Tibial artery (tissue), 4 donors: ENCODE measurements at places on chromosomes 6 and 20.
A peak's percentile ranks its signal among the peaks of the same experiment; 100 is the strongest.

DNA sequence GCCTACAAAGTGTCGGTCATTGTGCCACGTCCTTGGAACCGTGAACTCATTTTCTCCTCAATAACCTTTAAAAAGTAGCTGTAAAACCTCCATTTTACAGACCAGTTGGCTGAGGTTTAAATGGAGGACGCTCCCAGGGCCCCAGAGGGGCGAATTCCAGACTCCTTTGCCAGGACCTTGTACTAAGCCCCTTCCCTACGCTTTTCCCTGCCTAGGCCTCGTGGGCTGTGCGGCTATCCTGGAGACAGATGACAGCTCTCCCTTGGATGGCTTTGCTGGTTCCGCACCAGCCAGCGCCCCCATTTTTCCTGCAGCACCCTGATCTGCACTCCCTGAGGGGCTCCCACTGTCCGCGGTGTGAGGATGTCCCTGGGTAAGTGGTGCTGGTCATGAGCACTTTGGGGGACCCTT lies 12.1 kb upstream of the SNHG17 start:
- DNase-seq: no peak
- H3K27ac ChIP-seq: peak overlapping the region; percentile 86
- H3K36me3 ChIP-seq: no peaks in the 10 kb centered on the region
- peaks cover 8% of the 10 kb centered on the region for H3K4me1 ChIP-seq
- peak overlapping the region; percentile 87 for H3K4me3 ChIP-seq
- no peaks in the 10 kb centered on the region for H3K27me3 ChIP-seq

DNA sequence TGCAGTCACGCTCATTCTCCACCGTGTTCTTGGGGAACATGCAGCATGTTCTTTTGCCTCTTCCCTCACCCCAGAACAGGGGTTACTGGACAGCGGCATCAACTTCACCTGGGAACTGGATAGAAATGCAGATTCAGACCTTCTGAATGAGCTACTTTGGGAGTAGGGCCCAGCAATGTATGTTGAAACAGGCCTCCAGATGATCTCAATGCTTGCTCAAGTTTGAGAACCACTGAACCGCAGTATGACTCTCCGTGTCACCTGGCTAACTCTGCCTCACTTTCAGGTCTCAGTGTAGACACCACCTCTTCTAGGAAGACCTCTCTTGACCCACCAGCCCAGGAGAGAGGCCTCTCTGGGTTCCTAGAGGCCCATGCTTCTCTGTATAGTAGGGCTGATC lies 4.9 kb downstream of the TRIB3 start:
- H3K4me1 ChIP-seq: no peaks in the 10 kb centered on the region
- H3K36me3 ChIP-seq: no peaks in the 10 kb centered on the region
- no peaks in the 10 kb centered on the region for H3K27me3 ChIP-seq
- H3K27ac ChIP-seq: no peak overlapping the region

DNA sequence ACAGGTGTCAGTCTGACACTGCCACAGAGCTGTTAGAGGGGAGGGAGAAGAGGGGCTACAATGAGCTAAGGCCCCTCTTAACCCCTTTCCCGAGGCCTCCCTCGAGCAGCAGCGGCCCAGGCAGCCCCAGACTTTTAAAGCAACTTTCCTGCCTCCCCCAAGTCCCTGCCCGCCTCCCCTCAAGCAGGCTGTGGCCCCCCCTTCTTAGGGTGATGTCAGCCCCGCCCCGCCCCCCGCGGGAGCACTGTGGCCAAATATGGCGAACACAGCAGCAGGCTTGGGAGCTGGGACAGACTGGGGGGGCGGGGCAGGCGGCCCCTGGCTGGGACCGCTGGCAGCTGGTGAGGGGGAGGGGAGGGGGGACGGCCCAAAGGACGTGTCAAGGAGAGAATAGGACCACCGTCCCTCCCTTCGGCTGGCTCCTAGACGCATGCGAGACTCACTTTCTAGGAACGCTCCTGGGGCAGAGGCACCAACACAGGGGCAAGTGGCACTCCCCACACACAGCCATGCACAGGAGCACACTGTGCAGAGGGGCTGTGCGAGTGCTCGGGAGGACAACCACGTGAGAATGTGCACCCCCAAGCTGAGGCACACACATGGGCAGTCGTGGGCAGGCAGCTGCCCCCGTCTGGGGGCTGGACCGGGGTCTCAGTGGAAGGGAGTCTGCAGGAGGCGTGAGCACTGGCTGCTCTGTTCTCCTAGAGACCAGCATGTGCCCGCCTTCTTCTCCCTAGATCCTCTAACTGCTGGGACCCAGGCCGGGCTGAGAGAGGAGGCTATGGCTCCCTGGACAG lies 6.7 kb downstream of the TEAD3 start:
- H3K27me3 ChIP-seq: no peaks in the 10 kb centered on the region
- H3K27ac ChIP-seq: peak overlapping the region; percentile 92
- DNase-seq: peak; percentile 97
- H3K4me1 ChIP-seq: peaks cover 94% of the 10 kb centered on the region
- H3K4me3 ChIP-seq: peak overlapping the region; percentile 32

DNA sequence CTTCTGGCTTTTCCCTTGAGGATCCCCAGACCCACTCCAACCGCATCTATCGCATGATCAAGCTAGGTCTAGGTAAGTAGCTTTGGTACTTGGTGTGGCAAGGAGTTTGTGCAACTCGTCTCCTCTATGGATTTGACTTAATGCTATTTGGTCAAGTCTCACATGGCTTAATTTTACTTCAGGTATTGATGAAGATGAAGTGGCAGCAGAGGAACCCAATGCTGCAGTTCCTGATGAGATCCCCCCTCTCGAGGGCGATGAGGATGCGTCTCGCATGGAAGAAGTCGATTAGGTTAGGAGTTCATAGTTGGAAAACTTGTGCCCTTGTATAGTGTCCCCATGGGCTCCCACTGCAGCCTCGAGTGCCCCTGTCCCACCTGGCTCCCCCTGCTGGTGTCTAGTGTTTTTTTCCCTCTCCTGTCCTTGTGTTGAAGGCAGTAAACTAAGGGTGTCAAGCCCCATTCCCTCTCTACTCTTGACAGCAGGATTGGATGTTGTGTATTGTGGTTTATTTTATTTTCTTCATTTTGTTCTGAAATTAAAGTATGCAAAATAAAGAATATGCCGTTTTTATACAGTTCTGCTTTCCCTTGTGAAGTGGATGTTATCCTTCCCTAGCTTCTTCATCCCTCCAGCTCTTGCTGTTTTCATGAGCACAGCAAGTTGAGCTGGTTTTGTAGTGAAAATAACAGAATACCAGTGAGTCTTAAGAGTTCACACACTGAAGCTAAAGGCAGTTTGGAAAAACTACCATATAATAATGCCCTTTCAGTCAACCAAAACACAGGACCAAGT lies 3.8 kb downstream of the SLC35B2 start:
- H3K4me3 ChIP-seq: no peak overlapping the region
- H3K4me1 ChIP-seq: peaks cover 40% of the 10 kb centered on the region
- H3K27ac ChIP-seq: no peak overlapping the region
- no peak for DNase-seq
- no peaks in the 10 kb centered on the region for H3K27me3 ChIP-seq
- peaks cover 61% of the 10 kb centered on the region for H3K36me3 ChIP-seq

- H3K27ac ChIP-seq: no peak overlapping the region
- H3K4me1 ChIP-seq: no peaks in the 10 kb centered on the region
- H3K36me3 ChIP-seq: no peaks in the 10 kb centered on the region
Measured at GRCh38 chr20:43749734-43750294, 23.0 kb upstream of the GTSF1L start.

- no peak overlapping the region for H3K4me3 ChIP-seq
- H3K4me1 ChIP-seq: no peaks in the 10 kb centered on the region
- peaks cover 45% of the 10 kb centered on the region for H3K36me3 ChIP-seq
- DNase-seq: no peak
Measured at GRCh38 chr6:43785904-43786303, 15.9 kb downstream of the VEGFA start.

- H3K36me3 ChIP-seq: no peaks in the 10 kb centered on the region
- no peak overlapping the region for H3K27ac ChIP-seq
Measured at GRCh38 chr6:6942831-6943230, 164.9 kb upstream of the RREB1 start.

GRCh38 chr6:6785163-6785521 lies 196.6 kb downstream of the LY86 start:
- H3K4me1 ChIP-seq: no peaks in the 10 kb centered on the region
- no peak overlapping the region for H3K27ac ChIP-seq
- no peak for DNase-seq
- H3K4me3 ChIP-seq: no peak overlapping the region
- no peaks in the 10 kb centered on the region for H3K27me3 ChIP-seq

DNA sequence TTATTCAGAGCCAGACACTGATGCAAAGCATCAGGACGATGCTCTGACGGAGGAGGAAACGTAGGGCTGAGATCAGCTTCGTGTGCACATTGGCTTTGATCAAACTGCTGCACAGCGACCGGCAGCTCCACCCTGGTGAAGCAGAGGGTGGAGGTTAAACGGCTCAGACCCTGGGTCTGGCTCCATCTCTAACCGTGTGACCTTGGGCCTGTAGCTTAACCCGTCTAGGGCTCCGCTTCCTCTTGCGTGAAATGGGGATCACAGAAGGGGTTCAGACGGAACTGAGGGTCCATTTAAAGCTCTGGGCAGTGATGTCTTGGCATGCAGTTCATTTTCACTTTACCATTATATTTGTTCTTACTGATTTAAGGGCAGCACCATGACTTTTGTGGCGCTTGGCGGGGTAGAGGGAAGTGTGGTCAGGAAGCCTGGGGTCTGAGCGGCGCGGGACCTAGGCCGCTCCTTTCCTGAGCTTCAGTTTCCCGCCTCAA lies 644 bp downstream of the RBL1 start:
- DNase-seq: no peak
- H3K4me3 ChIP-seq: peak overlapping the region; percentile 84
- peak overlapping the region; percentile 72 for H3K27ac ChIP-seq
- H3K36me3 ChIP-seq: no peaks in the 10 kb centered on the region

- no peaks in the 10 kb centered on the region for H3K36me3 ChIP-seq
- no peak overlapping the region for H3K27ac ChIP-seq
- no peaks in the 10 kb centered on the region for H3K27me3 ChIP-seq
- DNase-seq: no peak
- no peak overlapping the region for H3K4me3 ChIP-seq
Measured at GRCh38 chr20:50518270-50518721, 8.1 kb downstream of the PTPN1 start.

- H3K4me1 ChIP-seq: no peaks in the 10 kb centered on the region
- H3K36me3 ChIP-seq: peaks cover 42% of the 10 kb centered on the region
- peak overlapping the region; percentile 60 for H3K27ac ChIP-seq
- H3K4me3 ChIP-seq: no peak overlapping the region
- no peak for DNase-seq
Measured at GRCh38 chr6:160041608-160042007, 72.7 kb downstream of the IGF2R start.

DNA sequence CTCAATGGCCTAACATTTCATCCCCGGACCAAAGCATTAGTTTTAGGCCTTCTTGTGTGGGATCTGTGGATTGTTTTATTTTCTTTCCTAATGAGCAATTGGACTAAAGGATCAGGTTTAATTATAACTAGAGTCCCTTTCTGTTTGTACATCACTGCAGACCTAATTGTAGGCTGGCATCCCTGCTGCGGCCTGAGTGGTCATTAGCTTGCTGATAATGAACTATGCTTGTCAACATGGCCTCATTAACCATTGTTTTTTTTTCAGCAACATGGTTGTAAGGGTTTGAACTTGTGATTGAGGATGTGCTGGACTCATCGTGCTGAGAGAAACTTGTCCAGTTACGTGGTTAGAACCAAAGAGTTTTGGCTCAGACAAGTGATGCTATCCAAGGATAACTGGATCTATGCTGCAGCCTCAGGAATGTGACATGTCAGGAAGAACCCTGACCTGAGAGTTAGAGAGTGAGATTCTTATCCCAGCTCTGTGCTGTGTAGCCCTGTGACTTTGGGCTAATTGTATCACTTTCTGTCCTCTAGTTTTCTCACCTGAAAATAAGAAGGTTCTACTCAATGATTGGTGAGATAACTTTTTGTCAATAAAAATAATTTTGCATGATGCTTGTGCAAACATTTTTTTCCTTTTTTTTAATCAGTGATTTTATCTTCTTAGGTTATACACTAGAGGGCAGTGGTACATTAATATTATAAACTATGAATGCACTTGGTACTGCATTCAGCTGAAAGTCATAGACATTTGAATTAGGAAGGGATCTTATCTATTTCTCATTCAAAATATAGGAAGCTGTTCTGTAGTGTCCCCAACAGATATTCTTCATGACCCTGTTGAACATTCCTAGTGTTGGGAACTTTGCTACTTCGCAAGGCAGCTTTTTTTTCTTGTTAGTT lies 140.9 kb downstream of the RNF144B start:
- H3K4me1 ChIP-seq: no peaks in the 10 kb centered on the region
- DNase-seq: no peak
- H3K27me3 ChIP-seq: no peaks in the 10 kb centered on the region
- no peaks in the 10 kb centered on the region for H3K36me3 ChIP-seq

DNA sequence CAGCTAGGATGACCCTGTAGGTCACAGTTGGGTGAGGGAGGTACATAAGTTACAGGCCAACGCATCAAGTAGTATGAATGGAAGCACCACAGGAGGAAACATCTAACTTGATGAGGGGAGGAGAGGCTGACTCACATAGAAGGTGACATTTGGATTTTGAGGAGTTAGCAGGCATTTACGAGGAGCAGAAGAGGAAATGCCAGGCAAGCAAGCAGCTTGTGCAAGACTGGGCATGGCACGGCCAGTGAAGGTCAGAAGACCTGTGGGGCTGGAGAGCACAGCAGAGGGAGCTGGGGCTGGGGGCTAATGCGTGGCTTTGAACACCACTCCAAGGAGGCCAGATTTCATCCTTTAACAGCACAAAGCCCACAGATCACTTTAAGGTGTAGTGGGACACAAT lies 37.8 kb downstream of the MUC22 start:
- H3K27me3 ChIP-seq: peaks cover 20% of the 10 kb centered on the region
- no peak for DNase-seq
- H3K36me3 ChIP-seq: no peaks in the 10 kb centered on the region
- H3K4me3 ChIP-seq: no peak overlapping the region
- H3K4me1 ChIP-seq: no peaks in the 10 kb centered on the region

DNA sequence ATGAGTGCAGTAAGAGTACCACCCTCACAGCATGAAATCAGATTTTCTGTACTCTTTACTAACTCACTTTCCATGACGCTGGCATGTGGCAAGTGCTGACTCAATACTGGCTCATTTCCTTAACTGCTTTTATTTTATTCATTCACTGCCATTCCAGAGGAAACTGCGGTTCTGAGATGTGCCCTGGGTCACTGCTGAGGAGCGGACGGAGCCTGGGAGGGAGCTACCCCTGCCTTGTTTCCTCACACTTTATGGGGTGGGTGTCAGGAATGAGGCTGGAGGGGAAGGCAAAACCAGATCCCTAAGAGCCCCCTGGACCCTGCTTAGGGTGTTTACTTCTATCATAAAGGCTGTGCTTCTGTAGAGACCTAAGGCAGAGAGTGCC lies 14.4 kb downstream of the NT5E start:
- H3K4me1 ChIP-seq: peaks cover 49% of the 10 kb centered on the region
- H3K4me3 ChIP-seq: no peak overlapping the region
- DNase-seq: peak; percentile 78

DNA sequence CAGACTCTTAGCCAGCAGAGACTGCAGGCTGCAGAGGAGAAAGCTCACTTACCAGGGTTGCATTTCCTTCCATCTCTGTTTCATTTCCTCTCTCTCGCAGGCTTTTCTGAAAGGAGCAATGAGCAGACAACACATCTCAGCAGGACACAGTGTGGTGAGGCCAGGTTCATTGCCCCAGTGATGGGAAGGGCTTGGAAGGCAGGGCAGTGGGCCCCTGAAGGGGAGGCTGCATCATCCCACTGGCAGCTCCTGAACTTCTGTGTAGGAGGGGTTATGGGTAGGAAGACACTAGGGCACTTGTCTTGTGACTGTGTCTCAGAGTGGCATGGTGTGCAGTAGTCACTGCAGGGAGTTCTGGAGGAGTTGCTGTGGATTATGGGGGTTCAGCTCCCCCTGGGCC lies 246.8 kb downstream of the QKI start:
- DNase-seq: no peak
- no peaks in the 10 kb centered on the region for H3K36me3 ChIP-seq
- H3K27me3 ChIP-seq: peaks cover 8% of the 10 kb centered on the region
- H3K4me3 ChIP-seq: no peak overlapping the region

- no peaks in the 10 kb centered on the region for H3K36me3 ChIP-seq
- H3K27ac ChIP-seq: no peak overlapping the region
- no peak overlapping the region for H3K4me3 ChIP-seq
Measured at GRCh38 chr20:57053793-57054552, 212.5 kb downstream of the BMP7 start.
